ENCODE measurements at places on chromosomes 11 and 22.

GRCh38 chr22:46058091-46058420 is 81.1 kb upstream of the WNT7B start:
- no peak for DNase-seq

GRCh38 chr11:118609380-118610224 is 2.2 kb downstream of the PHLDB1 start:
- peak; percentile 7 for DNase-seq

DNA sequence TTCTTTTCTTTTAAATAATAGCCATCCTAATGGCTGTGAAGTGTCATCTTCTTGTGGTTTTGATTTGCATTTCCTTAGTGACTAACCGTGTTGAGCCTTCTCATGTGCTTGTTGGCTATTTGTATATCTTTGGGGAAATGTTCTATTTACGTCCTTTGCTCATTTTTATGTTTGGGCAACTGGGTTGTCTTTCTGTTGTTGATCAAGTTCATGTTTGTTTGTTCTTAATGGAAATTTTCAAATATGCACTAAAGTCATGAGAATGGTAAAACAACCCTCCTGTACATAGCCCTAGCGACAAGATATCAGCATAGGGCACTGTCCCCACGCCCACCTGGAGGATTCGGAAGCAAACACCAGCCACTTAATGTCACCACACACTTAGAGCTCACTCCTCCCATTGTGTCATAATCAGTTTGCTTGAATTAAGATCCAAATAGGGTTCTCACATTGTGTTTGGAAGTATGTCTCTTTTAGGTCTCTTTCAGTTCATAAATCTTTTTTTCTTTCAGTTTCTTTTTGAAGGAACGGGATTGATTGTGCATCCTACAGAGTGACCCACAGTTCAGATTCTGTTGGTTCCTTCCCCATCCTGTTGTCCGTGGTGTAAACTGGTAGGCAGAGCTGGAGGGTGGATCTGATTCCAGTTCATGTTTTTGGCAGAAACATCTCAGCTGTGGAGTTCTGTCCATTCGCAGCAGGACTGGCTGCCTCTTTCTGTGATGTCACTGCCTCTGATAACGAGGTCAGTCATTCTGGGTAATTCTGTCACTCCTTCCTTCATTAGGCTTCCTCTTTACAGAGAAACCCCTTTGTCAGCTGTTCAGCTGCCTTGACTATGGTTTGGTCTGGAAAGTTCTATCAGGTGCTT is 26.4 kb upstream of the ADORA2A start:
- DNase-seq, result no peak

DNA sequence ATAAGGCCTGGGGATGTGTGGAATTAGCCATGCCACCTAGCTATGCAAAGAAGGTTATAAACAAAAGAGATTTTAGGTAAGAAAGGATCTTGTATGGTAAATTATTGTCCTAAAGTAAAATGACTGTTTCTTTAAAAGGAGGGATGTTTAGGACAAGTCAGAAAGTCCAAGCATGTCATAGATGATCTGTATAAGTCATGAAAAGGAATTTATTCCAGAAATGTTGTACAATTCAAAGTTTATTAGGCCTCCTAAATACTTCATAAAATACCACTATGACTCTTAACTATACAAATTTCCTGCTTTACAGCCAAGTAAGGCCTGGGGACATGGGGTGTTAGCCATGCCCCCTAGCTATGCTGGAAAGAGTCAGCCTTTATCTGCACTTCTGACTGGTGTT is 22.7 kb downstream of the OR5A2 start:
- DNase-seq, result no peak

- DNase-seq, result no peak
These were observed 7.7 kb upstream of the PANX1 start for GRCh38 chr11:94120946-94121345.

GRCh38 chr11:1197886-1198560 is 24.8 kb upstream of the MUC5B start:
- no peak for DNase-seq

GRCh38 chr11:69918231-69918937 is 99.2 kb upstream of the FGF3 start:
- no peak for DNase-seq

DNA sequence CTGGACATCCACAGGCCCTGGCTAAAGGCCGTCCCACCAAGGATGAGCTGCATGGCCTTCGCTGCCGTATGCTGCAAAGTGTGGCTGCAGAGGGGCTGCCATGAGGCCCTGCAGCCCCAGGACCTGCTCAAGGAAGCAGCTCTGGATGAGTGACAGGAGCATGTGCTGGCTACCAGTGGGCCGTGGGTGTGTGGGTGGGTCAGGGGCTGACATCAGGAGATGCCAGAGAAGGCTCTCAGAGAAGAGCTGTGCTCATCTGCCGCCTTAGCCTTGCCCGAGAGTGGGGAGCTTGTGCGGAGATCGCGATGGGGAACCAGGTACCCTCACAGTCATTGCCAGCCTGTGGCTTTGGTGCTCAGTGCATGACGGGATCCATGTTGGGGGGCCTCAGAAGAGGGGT is 41.3 kb downstream of the SCUBE1 start:
- no peak for DNase-seq

- DNase-seq, result no peak
These were observed 2.9 kb upstream of the SEC14L2 start for GRCh38 chr22:30393885-30394284.

DNA sequence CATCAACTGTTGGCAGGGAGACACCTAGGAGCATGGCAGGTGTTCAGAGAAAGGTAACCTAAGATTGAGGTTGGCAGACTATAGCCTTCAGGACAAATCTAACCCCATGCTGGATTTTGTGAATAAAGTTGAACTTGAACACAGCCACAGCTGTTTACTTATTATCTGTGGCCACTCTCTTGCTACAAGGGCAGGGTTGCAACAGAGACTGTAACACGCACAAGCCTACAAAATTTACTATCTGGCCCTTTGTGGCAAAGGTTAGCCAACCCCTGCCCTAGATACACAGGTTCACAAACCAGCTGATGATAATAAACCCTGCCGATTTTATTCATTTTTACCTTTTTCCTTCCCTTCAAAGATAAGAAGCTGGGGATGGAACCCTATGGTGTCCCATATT is 2.5 kb downstream of the THYN1 start:
- DNase-seq, result no peak

DNA sequence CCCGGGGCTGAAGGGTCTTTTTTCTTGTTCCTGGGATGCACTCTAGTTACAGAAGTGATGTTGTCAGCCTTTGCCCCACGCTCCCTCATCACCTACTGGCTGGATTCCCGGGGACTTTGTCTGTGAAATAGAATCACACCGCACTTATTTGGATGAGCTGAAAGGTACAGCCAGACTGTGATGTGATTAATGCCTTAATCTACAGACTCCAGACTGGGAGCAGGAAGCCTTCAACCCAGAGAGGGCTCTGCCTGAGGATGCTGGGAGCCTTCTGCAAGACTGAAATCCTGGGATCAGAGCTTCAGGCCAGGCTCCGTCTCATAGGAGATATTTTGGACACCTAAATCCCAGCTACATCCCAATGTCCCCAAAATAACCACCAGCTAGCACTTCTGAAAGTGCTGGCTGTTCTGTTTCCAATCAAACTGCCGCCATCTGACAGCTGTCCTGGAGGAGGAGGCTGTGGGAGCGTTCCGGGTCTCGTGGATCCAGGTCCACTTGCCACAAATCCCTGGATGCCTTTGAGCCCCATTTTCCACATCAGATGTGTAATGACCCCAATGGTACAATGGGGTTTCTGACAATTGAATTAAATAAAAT is 688.5 kb downstream of the TBC1D22A start:
- DNase-seq, result no peak

DNA sequence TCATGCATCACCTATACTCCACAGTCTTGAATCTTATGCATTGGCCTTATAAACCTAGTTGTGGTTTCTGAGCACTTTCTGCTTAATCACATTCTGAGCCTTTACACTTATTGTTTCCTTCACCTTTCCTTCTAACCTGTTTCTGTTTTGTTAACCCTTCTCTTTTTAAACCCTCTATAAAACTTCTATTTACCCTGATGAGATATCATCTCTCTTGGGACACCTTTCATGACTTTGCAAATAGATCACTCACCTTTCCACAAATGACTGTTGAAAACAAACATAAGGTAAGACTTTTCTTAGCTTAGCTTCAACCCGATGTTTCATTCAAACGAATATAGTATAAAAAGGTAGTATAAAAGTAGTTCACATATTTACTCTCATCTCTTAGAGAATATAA is 483.6 kb downstream of the FAM181B start:
- DNase-seq, result no peak

DNA sequence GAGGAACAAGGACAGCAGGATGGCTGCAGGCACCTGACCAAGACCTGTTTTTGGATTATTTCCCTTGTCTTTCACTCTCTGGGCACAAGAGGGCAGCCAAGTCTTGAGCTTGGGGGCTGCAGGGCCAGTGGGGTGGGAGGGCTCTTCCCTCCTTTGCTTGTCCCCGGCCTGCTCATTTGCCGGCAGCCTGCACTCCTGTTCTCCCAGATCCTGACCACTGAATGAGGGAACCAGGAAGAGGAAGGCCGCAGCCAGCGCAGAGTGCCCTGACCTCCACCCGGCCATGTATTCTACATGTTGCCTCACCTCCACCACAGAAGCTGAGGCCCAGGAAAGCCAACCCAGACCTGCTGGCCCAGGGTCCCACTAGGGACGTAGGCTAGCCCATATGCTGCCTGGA is 15.5 kb upstream of the NNMT start:
- DNase-seq, result no peak

DNA sequence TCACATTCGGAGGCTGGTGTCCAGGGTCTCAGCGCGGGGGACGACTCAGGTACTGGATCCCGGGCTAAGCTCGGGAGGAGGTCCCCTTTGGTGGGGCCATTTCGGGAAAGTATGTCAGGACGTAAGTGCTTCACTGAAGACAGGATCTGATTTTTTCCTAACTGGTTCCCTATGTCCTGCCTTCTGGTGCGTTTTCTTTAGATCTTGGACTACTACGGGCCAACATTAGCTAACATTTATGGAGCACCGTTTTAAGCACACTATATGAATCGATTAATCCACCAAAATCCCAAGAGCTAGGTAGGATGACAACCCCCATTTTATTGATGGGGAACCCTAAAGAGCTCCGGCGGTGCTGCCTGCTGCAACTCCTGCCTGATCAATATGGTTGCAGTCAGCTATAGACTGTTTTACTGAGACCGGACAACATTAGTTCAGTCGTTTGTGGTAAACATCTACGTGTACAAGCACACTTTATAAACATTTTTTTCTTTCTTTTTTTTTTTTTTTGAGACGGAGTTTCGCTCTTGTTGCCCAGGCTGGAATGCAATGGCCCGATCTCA is 17.0 kb upstream of the WDR74 start:
- peak; percentile 5 for DNase-seq

GRCh38 chr11:58525037-58525614 is 17.2 kb upstream of the OR5B21 start:
- DNase-seq, result no peak

DNA sequence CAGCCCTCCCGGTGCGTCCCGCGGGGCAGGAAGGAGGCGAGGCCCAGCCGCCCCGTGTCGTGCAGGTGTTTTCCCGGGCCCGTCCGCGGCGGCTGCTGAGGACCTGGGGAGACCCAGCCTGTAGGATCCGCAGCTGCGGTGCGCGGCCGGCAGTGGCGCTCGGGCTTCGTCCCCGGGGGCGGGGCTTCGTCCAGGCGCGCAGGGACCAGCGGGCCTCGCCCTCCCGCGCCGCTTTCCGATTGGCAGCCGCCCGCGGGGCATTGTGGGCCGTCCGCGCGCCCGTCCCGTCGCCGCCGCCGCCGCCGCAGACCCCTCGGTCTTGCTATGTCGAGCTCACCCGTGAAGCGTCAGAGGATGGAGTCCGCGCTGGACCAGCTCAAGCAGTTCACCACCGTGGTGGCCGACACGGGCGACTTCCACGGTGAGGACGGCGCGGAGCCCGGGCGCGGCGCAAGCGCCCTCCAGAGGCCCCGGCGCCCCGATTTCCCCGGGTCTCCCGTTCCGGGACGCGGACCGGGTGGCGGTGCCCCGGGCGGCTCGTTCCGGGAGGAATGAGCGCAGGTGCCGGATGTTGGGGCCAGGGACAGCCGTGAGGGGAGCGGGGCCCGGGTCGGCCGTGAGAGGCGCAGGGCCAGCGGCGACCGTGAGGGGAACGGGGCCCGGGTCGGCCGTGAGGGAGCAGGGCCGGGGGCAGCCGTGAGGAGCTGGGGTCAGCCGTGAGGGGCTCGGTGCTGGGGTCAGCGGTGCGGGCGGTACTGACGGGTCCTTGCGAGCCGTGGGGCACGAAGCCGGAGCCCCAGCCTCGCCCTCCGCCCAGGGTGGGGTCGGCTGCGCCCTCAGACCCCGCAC is at the start of gene TALDO1:
Gene TALDO1 (plus strand): TSS at position 307 of the 849 bp plus-strand sequence. CDS start 18 bp downstream, at position 325.
- peak; percentile 69 for DNase-seq

GRCh38 chr11:94417386-94417987 is 16.3 kb upstream of the GPR83 start:
- no peak for DNase-seq

DNA sequence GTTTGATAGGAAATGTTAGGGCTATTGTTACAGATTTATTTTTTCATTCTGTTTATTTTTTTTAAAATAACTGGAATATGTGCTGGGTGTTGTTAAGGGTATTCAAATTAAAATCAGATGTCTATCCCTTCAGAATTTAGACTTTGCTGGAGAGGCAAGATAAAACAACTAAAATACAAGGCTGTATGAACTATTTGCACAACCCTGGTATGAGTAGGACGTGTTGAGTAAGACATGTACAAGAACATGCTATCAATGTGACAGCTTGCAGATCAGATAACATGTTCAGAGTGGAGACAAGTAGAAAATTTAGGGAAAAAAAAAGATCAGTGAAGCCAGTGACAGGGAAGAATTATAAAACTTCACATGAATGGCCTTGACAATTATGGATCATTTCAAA is 853.5 kb downstream of the METTL15 start:
- DNase-seq, result no peak

DNA sequence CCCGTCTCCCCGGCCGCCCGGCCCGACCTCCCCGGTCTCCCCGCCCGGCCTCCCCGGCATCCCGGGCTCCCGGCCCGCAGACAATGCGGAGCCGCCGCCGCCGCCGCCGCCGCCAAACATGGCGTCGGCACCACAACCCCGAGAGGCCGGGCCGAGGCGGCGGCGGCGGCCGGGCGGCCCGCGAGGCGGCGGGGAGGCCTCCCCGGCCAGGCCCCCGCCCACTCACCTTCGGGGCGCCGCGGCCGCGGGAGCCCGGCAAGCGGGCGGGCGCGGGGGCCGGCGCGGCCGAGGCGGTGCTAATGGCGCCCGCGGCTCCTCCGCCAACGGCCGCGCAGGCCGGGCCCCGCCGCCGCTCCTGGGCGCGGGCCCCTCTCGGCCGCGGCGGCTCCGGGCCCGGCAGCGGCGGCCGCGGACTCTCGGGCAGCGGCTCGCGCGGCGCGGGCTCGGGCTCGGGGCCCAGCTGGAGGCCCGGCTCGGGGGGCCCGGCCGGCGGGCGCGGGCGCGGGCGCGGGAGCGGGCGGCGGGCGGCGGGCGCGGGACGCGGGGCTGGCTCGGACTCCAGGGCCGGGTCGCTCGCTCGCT is 311 bp downstream of the BRD1 start:
- no peak for DNase-seq

DNA sequence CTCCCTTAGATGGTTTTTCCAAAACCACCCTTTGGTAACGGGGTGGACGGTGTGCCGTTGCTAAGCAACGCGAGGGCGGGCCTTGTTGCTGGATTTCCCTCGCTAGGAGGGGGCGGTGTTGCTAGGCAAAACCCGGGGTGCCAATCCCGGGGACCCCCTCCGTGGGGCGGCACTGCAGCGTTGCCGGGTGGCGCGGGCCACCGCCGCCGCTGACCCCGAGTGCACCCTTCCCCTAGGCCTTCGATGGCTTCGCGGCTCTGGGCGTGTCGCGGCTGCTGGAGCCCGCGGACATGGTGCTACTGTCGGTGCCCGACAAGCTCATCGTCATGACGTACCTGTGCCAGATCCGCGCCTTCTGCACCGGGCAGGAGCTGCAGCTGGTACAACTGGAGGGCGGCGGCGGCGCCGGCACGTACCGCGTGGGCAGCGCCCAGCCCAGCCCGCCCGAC is 8.9 kb downstream of the EHBP1L1 start:
- DNase-seq, result no peak

All from stimulated activated CD8-positive, alpha-beta memory T cell treated with anti-CD3 and anti-CD28 coated beads, Interleukin-15, amount 100 ng/mL, for 4 hours (primary cell).